ENCODE measurements at places on chromosomes 2 and 18.
A peak's percentile ranks its signal among the peaks of the same experiment; 100 is the strongest.

DNA sequence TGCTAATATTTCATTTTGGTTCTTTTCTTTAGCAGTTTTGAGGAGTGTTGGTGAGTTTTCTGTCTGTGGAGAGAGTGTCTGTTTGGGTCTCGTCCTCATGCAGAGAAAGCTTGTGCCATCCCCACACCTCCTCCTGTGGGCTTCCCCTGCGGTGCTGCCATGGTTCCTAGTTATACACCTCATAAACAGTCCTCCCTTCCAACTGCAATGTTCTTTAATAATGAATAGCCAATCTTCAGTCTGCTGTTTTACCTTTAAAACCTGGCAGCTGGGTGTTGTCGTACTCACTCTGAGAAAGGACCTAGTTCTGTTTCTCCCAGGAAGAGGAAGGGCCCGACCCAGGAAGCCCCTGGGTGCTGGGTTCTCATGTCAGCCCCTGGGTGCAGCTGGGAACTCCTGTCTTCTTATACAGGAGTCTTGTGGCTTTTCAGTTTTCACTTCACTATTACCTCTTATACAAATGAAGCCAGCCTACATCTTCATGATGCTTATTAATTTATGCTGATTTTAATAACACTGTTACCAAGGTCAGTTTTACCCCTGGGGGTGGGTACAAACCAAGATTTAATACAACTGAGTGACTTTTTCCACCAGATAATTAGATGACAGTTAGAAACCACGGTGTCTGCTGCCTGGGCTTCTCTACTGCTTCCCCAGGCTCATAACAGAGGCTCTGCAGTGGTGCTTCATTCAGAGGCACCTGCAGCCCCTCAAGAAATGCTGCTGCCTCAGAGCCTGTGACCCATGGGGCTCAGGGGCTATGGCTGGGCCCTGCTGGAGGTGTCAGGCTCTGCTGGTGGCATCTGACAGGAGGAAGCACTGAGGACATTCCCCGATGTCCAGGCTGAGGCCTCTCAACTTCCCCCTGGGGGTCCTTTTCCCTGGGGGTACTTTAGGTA lies 59.1 kb downstream of the COA5 start:
- no peak for DNase-seq

GRCh38 chr18:693466-694187 lies 18.8 kb downstream of the ENOSF1 start:
- no peak for DNase-seq

GRCh38 chr18:2237706-2238105 lies 333.6 kb downstream of the METTL4 start:
- DNase-seq, result no peak

- no peak for DNase-seq
Measured at GRCh38 chr2:194591192-194591591, 1065.8 kb upstream of the SLC39A10 start.

DNA sequence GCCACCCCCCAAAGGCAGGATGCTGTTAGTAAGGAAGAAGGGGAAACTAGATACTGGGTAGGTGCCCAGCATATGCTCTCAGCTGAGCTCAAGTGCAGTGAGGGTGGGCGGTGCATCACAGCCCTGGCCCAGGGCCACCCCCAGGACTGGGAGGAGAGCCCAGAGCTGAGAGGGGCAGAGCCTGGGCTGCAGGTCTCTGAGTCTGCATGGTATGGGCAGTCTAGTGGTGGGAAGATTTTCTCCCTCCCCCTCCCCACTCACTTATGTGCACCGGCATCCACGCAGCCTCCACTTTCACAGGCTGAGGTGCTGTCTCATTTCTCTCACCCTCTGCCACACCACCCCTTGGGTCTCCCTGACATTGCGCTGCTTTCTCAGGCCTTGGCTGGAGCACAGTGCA lies 48.5 kb upstream of the CAB39 start:
- DNase-seq, result peak; percentile 25

- no peak for DNase-seq
Measured at GRCh38 chr2:182230561-182230960, 196.3 kb downstream of the PDE1A start.

DNA sequence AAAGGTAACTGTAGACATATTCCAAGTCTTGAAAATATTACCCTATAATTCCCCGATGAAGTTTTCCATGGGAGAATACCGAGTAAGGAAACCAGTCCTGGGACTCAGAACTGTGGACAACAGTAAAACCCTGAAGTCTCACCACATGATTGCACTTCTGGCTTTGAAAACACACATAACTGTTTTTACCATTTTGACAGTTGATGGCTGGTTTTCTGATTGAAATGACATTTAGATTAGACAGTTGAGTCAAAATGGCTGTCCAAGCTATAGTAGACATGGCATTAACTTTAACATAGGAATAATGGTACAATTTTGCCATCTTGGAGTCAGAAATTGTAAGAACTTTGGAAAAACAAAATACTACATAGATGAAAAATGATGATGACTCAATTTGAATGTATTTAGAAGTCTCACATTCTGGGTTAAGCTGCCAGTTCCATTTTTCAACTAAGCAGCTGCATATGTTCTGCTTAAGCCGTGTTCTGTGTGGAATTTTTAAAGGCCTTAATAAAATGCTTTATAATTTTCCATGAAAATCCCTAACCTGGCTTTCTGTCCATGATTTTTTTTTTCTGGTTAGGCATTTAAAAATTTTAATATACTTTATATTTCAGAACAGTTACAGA lies 38.3 kb upstream of the WIPF1 start:
- no peak for DNase-seq

DNA sequence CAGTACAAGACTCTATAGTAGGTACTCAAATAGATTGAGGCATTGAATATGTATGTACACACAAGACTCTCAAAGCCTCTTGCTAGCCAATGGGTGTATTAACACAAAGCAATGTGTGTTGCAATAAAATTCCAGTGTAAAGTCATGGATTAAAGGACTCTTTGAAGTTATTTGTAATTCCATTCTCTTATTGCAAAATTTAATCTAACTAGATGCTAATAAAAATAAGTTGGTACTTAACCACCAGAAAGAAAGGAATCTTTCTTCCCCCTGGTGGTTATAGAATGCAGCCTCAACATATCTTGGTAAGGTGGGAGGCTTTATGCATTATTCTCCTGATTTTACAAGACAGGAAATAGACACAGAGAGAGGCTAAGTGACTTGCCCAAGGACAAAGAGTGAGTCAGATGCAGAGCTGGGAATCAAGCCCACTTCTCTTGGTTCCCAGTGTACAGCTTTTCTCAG lies 18.0 kb downstream of the LRP1B start:
- DNase-seq, result no peak

GRCh38 chr2:67515056-67515455 lies 117.9 kb downstream of the ETAA1 start:
- no peak for DNase-seq

- DNase-seq, result no peak
Measured at GRCh38 chr2:162261032-162261945, 18.0 kb upstream of the FAP start.

DNA sequence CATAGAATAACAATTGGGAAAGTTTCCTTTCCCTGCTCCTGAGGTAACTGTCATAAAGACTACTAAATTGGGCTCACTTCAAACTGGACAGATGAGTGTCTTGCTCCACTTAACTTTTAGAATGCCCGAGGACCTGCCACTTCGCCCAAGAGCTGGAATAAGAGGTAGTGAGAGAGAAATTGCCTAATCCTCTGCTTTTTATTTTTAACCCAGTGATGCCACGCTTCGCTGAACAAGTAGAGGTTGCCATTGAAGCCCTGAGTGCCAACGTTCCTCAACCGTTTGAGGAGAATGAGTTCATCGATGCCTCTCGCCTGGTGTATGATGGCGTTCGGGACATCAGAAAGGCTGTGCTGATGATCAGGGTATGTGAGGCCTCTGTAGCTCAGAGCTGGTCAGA lies 269.4 kb upstream of the LRRTM1 start:
- no peak for DNase-seq

DNA sequence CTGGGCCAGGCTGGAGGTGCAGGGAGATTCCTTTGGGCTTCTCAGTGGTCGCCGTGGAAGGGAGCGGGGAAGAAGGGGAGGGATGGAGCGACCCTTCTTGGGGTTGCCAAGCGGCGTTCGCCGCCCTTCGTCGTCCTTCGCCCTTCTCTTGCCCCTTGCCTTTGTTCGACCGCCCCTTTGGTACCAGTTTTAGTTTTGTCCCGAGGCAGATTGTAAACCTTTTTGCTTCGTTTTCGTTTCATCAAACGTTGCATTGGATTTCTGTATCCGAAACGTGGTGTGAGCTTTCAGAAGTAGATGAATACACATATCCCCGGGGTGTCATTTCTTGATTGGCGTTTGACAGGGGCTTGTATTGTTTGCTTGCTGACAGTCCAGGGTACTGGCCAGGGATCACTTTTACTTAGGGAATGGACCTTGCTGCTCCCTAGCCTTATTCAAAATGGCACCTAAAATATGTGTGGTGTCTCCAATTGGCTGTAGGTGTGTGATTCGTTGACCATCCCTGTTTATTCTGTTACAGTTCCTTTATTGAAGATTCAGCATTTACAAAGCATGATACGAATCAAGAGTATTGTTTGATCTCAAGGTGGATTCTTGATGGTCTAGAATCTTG lies 788 bp downstream of the USP14 start:
- DNase-seq, result no peak

DNA sequence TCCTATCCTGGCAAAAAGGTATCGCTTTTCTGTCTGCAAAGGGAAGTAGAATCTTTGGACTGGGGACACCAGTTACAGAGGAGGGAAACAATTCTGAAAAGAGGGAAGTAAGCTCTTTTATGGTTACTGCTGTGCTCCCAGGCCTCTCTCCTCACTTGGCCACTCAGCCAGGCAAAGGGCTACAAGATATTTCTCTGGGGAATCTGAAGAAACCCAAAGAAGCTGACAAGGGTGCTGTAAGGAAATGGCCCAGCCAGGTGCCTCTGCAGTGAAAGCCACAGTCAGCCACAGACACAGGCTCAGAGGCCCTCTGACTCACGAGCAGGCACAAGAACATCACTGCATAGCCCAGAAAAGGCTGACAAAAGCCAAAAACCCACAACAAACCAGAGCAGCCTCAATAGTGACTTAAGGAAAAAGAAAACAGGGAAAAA lies 5.8 kb downstream of the HDLBP start:
- peak; percentile 67 for DNase-seq

- no peak for DNase-seq
Measured at GRCh38 chr2:168255866-168256265, 8.5 kb upstream of the STK39 start.

GRCh38 chr2:113886479-113887008 lies 3.3 kb upstream of the ACTR3 start:
- DNase-seq, result peak; percentile 48

DNA sequence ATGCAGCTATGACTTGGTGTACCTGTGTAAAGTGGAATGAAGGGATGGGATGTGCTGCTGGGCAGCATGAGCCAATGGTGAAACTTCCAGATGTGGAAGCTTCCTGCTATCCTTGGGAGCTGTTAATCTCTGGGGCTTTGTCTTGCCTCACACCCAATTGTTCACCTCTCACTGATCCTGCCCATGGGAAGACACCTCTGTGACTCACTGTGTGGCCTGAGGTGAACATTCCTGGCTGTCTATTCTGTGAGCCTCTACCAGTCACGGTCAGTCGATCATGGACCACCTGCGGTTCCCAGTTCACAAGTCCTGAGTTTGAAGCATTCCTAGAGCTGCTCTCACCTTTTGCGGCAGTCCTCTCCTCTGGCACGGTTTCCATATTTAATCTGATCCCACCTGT lies 12.1 kb downstream of the NEURL3 start:
- DNase-seq, result no peak

DNA sequence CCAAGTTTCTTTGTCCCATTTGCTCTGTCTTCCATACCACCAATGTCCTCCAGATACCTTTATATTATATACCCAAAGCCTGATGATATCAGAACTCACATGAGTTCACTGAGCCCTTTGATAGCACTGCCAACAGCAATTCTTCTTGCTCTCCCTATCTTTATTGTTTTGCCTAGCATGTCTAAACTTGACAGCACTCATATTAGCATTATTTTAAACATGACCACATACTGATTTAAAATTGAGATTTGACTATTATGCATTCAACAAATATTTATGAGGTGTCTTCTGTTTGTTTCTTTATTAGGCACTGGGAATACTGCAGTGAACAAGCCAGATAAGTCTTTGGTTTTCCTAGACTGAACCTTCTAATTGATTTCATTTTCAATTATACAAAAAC lies 587.3 kb upstream of the GCFC2 start:
- DNase-seq, result no peak

DNA sequence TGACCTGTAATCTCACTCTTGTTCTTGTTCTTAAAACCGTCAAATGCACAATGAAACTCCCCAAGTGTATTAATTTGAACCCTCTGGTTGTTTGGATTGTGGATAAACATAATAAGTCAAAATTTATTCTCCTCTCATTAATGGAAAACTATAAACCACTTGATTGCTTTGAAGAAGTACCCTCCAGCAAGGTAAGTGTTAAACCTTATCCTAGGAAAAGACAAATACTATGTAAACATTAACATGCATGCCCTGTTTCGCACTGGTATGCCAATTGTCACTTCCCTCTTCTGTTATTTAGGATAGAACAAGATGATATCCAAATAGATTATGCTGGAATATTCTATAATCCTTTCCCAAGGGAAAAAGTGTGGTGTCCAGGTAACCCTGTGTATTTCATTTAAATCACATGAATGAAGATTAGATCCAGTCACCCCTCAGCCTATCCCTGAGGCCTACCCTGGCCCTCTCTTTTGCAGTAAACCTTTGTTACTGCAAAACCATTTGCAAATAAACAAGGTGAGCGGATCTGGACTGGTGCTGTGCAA lies 1.3 kb downstream of the ADI1 start:
- no peak for DNase-seq

- DNase-seq, result no peak
Measured at GRCh38 chr2:213125646-213126347, 25.6 kb downstream of the IKZF2 start.

GRCh38 chr2:46002507-46002883 lies 294.7 kb upstream of the EPAS1 start:
- no peak for DNase-seq

DNA sequence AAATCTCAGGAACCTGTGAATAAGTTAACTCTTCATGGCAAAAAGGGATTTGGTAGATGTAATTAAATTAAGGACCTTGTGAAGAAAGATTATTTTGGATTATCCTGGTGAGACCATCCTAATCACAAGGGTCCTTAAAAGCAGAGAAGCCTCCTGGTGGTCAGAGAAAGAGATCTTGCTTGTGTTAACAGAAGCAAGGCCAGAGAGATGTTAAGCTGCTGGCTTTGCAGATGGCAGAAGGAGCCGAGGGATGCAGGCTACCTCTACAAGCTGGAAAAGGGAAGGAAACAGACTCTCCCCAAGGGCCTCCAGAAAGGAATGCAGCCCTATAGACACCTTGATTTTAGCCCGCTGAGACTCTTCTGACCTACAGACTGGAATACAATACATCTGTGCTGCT lies 197.0 kb downstream of the STK39 start:
- no peak for DNase-seq

GRCh38 chr2:161546635-161547034 lies 77.6 kb upstream of the SLC4A10 start:
- no peak for DNase-seq

- DNase-seq, result no peak
Measured at GRCh38 chr2:205827809-205828365, 145.6 kb downstream of the NRP2 start.

- DNase-seq, result no peak
Measured at GRCh38 chr18:76752400-76752799, 70.0 kb upstream of the ZNF236 start.
